ENCODE measurements at places on chromosomes 2 and 18.

DNA sequence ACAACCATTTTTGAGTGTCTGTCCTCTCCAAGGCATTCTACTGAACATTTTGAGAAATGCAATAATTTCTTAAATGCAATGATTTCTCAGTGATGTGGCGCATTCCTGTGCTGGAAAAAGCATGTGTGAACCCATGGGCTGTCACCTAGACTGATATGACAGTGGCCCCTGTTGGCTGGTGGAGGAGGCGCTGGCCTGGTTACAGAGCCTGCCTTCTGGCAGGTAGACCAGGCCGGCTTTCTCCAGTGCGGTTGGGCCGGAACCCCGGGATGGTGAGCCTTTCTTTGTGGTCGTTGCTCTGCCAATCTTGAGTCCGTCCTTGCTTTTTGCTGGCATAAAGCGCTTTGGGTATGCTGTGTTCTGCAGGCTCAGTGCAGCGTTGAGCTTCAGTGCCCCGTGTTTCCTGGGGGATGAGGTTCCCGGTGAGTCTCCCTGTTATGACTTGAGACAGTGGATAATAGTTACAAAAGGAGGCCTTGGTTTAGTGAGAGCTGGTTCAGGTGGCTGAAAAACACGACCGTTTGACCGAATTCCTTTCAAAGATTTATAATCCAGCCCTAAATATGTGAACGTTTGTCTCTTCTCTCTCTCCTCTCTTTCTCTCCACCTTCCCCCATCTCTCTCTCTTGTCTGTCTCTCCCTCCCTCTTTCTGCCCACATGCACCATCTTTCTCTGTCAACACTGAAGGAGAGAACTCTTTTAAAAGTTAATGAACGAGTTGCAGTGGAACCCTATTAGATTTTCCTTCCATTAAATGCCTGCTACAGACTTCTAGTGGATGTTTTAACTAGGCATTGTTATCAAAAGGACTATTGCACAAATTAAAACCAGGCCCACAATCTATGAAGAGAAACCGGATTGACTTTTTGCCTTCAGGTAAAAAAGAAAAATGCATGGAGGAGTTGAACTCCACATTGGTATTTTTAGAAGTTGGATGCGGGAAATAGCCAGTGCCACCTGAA is 34.0 kb downstream of the TSHZ1 start:
- DNase-seq: no peak

GRCh38 chr2:8015848-8016600 is 665.8 kb upstream of the ID2 start:
- no peak for DNase-seq

DNA sequence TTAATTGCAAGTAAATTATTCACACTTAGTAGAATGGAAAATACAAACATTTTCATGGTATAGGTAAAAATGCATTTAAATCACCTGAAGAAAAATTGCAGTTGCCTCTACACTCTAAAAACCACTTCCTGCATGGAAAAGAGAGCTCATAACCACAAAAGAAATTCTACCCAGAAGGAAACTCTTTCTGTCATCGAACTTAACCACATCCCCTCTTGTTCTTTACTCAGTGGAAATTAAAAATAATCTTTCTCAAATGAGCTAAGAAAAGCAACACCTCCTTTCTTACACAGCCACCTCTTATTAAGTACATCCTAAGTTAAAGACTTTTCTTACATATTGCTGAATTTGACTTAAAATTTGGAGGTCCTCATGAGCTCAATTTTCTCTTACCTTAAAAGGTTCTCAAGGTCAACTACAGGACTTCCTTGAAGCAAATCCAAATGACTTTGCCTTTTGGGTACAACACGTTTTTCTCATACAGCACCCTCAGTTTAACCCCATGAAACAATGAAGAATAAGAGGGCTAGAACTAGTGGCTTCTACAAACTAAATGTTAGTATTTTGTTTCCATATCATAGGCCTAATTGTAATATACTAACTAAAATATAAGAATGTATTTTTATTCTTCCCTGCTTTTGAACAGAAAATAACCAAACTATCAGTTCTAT is 109.1 kb upstream of the CRIM1 start:
- DNase-seq: peak; percentile 84

GRCh38 chr18:69943021-69943420 is 4.7 kb downstream of the CD226 start:
- DNase-seq: no peak

GRCh38 chr18:59873641-59874040 is 26.2 kb upstream of the PMAIP1 start:
- no peak for DNase-seq

GRCh38 chr18:37577051-37577611 is 11.5 kb upstream of the CELF4 start:
- no peak for DNase-seq

GRCh38 chr2:240898731-240899467 is 2.9 kb upstream of the MAB21L4 start:
- DNase-seq: no peak

GRCh38 chr2:233602076-233602475 is 15.4 kb upstream of the UGT1A8 start:
- DNase-seq: no peak

DNA sequence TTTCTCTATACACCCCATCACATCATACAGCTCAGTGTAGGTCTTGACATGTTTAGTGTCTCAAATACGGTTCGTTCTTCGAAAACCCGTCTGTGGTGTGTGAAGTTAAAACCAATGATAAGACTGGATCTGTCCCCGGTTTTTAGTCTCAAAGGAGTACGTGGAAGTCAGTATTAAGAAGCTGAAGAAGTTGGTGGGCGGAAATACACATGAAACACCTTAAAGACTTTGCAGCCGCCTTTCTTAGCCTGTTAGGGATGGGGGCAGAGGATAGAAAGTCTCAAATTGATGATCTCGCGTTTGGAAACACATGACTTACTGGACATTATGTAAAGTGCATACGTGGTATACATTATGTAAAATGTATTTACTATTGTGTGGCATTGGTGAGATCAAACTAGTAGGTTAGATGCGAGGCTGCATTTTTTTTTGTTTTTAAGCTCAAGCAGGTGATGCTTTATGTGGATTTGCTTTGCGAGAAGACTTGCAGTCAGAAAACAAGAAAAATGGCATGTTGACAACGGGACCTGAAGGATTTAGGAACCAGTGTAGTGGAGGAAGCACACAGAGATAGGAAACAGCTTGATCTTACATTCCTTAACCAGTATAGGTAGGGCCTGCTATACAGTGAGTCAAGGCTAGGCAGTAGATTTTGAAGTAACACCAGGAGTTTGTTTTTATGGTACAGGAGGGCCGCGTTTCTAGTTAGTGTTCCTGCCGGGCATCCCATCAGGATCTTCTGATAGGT is 1.2 kb downstream of the CNOT11 start:
- no peak for DNase-seq

DNA sequence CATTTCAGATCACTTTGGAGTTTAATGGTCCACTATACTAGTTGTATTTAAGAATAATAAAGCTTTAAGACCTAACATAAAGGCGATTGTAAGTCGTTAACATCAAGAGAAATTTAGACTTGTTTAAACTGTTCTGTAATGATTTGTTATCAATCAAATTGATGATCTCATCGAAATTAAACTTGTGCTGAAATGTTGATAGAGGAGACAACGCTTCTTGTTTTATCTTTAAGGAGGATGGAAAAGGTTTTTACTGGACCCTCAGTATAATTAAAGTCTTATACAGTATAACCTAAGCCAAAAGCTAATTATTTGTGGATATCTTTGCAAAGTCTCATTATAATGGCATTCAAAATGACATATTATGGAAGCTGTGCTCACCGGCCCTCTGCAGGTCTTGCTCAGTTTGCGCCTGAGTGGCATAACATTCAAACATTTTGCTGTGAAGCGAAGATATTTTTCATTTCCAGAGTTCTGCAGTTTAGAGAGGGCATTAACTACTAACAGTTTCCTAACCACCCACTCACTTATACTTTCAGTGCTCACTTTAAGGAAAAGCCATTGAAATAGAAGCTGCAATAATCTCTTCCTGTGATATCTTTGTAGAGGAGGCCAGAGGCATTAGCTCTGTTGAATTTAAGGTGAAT is 1.4 kb upstream of the SERTAD2 start:
- DNase-seq: peak; percentile 66

DNA sequence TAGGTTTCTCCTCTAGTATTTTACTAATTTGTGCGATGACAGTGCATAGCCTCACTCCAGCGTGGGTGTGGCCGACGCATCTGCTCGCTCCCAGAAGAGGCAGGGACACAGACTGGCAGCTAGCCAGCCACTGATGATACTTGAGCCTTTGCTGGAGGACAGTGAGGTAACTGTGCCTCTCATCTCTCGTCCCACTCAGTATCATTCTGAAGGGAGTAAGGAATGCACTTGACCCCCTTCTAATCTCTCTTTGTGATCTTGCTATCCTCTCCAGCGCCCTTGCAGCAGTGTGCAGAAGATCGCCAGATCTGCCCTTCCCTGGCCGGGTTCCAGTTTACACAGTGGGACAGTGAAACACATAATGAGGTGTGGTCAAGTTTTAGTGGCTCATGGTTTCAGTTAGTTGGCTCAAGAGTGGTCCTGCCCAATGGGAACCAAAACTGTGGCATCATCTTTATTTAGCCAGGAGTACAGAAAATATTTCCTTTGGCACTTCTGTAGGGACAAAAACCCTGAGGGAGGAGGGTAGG is 17.5 kb downstream of the NCAPH start:
- no peak for DNase-seq

- no peak for DNase-seq
Measured at GRCh38 chr2:184814421-184814820, 216.1 kb downstream of the ZNF804A start.

GRCh38 chr2:30149513-30149912 is 2.7 kb downstream of the YPEL5 start:
- no peak for DNase-seq

- DNase-seq: no peak
Measured at GRCh38 chr2:191901031-191901430, 54.1 kb upstream of the CAVIN2 start.

- no peak for DNase-seq
Measured at GRCh38 chr2:173077506-173078177, 2.0 kb downstream of the MAP3K20 start.

DNA sequence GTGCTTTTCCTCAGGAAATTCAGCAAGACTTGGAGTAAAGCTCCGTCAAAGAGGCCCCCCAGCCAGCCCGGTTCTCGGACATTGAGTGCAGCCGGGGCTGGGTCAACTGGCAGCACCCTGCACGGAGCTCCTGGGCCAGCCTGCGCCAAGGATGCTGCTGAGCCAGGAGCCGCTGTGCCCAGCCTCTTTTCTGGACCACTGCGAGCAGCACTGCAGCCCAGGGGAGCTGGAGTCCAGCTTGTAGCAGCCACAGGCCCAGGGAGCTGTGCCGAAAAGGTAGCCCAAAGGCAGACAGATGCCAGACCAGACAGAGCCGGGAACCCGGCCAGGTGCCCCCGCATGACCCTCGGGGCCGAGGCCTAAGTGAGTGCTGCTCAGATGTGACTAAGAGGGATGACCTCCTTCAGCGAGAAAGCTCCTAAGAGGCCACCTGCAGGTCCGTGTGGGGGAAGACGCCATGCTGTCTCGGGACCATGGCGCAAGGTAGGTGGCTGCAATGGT is 7.3 kb downstream of the CLHC1 start:
- DNase-seq: no peak

DNA sequence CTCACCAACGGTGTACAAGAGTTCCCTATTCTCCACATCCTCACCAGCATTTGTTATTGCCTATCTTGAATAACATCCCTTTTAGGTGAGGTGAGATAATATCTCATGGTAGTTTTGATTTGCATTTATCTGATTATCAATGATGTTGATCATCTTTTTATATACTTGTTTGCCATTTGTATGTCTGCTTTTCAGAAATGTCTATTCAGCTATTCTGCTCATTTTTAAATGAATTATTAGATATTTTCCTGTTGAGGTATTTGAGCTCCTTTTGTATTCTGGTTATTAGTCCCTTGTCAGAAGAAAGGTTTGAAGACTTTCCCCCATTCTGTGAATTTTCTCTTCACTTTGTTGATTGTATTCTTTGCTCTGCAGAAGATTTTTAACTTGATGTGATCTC is 695.5 kb upstream of the DDX18 start:
- no peak for DNase-seq

- DNase-seq: no peak
Measured at GRCh38 chr2:188293601-188294351, 2.1 kb downstream of the GULP1 start.

- DNase-seq: no peak
Measured at GRCh38 chr2:237299906-237300305, 114.1 kb downstream of the COL6A3 start.

GRCh38 chr2:11687736-11688135 is 17.7 kb upstream of the NTSR2 start:
- no peak for DNase-seq

GRCh38 chr2:41764919-41765318 is 282.9 kb upstream of the PKDCC start:
- no peak for DNase-seq

- DNase-seq: no peak
Measured at GRCh38 chr18:55927831-55928230, 339.8 kb upstream of the TCF4 start.

- no peak for DNase-seq
Measured at GRCh38 chr2:88074854-88075292, 7.2 kb downstream of the SMYD1 start.

DNA sequence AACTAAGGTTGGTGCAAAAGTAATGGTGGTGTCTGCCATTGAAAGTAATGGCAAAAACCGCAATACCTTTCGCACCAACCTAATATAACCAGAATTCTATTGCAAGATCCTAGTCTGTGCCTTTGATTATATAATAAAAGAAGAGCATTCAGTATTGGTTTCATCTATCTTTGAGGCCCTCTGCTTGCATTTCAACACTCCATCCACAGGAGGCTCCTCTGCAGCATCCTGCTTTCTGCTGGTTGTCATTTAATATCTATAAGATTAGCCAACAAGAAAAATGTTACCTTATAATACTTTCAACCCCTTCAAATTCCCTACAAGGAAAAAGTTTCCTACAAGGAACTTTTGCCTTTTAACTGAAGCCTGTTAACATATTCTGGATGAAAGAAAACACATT is 139.2 kb downstream of the CDCA7 start:
- no peak for DNase-seq

DNA sequence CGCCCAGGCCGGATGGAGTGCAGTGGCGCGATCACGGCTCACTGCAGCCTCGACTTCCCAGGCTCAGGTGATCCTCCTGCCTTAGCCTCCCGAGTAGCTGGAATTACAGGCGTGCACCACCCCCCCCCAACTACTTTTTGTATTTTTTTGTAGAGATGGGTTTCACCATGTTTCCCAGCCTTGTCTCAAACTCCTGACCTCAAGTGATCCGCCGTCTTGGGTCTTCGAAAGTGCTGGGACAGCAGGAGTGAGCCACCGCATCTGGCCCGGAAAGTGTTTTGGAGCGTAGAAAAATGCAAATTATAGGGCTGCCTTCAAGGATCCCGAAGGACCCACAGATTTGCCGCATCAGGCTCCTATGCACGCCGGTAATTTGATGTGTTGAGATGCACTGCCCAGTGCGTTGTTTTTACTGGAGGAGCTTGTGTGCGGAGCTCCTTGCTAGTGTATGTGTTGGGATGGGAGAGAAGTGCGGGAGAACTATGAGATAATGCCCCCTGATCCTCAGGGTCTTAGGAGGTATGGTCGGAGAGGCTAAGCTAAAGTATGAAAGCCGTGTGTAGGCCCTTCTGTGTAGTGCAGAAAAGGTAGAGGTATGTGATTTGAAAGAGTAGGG is 1.2 kb upstream of the CLASP1 start:
- peak; percentile 21 for DNase-seq

- DNase-seq: no peak
Measured at GRCh38 chr2:24047703-24048033, 477 bp upstream of the WDCP start.
